ENCODE measurements at places on chromosomes 3 and 15. TPM values are rescaled to one million over a fixed set of nuclear protein-coding genes. Genes with fewer than 3 reads are reported as not detected.

DNA sequence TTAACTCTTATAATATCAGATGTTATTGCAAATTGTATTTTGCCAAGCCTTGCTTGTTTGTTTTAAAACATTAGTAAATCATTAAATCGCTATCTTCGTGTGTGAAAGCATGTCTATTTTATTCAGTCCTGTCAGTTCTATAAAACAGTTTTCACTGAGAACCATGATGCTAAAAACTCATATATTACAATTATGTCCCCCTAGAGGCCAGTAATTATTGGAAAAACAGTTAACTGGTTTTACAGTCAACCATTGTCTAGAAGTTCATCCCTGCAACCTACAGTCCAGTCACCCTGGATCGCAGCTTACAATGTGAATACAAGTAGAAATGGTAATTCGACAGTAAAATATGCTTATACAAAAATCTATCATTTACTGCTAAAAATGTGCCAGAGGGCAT lies 311.5 kb upstream of the ROBO2 start:
- no peak for DNase-seq

GRCh38 chr3:131388490-131388799 lies 6.9 kb downstream of the NUDT16 start:
- DNase-seq = no peak

The GUCA1C gene
- not detected for total RNA-seq

The GOLGA6L10 gene
- total RNA-seq = 0.28 TPM

The TMCO5A gene
- total RNA-seq = not detected
